Activated CD4-positive, alpha-beta memory T cell treated with anti-CD3 and anti-CD28 coated beads, Interleukin-2, amount 10 ng/mL, durations not matched to agents 7 days and 5 days (primary cell): ENCODE measurements at places on chromosomes 4 and X.

DNA sequence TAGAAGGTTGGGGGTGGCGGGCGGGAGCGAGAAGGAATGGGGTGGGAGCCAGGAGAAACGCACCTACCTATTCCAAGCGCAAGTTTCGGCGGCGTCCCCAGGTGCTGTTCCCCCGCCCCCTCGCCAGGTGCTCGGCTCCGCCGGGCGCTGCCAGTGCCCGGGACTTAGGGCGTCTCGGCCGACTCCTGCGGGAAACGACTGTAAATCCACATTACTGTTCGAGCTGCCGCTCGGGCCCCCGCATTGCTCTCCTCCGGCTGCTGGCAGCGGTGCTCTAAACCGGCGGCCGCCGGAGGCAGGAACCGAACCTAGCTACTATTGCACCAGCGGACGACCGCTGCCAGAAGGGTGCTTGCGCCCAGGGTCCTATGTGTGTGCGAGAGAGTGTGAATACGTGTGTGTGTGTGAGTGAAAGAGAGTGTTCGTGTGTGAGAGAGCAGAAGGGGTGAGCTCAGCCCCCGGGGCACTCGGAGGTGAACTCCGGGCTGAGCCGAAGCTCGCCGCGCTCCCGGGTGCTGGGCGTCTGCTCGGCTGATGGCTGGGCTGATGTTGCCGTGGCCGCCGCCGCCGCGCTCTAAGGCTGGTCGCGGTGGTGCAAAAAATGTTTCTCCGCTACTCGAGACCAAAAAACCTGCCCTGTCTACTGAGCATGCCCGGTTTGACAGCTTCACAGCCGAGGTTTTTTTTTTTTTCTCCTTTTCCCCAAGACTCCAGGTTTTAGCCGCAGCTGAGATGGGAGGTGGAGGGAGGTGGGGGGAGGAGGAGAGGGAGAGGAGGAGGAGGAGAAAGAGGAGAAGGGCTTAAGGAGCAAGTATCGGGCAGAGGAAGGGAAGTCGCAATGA, 115.7 kb upstream of the TEX13C start:
- DNase-seq: peak; percentile 20

DNA sequence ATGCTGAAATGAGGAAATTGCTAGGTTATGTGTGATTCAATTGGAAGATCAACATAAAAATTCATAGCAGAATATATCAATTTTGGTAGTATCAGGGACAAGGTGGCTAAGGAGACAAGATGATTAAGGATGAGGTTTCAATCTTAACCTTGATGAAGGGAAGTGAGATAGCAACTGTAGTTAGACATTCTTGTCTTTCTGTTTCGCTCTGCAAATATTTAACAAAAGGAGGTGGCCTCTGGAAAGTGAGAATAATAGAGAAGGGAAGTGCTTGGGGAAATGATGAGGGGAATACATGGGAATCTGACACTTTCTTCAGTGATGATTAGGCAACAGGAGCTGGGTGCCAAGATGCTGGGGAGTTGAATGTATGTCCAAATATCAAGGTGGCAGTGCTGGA, 337.1 kb upstream of the PUDP start:
- DNase-seq: no peak

GRCh38 chr4:129863206-129863605, 767.3 kb downstream of the C4orf33 start:
- DNase-seq: no peak

GRCh38 chr4:65651031-65651430, 19.3 kb downstream of the EPHA5 start:
- no peak for DNase-seq

- DNase-seq: no peak
These were observed 15.2 kb downstream of the CCDC149 start for GRCh38 chr4:24897639-24898038.

GRCh38 chrX:153685751-153686696, 1.7 kb upstream of the SLC6A8 start:
- no peak for DNase-seq
